ENCODE measurements at places on chromosomes 13 and 19.

DNA sequence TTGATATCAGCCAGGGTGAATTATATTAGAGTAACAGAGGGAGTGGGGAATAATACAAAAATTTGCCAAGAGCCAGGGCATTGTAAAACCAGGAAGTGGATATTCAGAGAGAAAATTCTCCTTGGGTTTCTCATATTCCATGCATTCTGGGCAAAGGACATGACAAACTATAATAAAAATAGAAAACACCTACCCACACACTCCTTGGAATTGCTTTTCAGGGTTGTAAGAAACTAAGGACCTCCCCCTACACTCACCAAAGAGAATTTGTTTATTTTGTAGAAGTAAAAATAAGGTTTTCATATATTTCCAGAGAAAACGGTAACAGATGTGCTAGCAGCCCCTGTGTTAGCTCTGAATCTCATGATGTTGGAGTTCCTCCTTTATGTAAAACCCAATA, 649.6 kb downstream of the SLITRK1 start:
- no peak overlapping the region for H3K27ac ChIP-seq
- no peak for DNase-seq
- H3K4me1 ChIP-seq, result no peaks in the 10 kb centered on the region
- H3K4me3 ChIP-seq, result no peak overlapping the region
- H3K36me3 ChIP-seq, result no peaks in the 10 kb centered on the region

DNA sequence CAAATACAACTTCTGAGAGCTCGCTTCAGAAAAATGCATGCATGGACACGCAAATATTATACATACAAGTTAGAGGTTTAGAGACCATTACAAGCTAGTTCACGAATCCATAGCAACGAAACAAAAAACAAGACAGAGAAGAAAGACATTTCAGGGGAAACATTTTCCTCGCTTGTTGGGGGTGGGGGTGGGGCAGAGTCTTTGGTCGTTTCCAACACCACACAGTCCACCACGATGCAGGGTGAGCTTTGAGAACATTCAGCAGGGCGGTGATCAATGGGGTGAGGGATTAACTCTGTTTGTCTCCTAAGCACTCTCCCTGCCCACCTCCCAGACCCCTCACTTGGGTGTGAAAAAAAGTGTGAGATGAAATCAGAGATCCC, 651 bp downstream of the OXGR1 start:
- peak overlapping the region; percentile 33 for H3K4me3 ChIP-seq
- H3K27ac ChIP-seq, result no peak overlapping the region
- peak; percentile 43 for DNase-seq
- H3K4me1 ChIP-seq, result no peaks in the 10 kb centered on the region
- peaks cover 10% of the 10 kb centered on the region for H3K27me3 ChIP-seq
- no peaks in the 10 kb centered on the region for H3K36me3 ChIP-seq

DNA sequence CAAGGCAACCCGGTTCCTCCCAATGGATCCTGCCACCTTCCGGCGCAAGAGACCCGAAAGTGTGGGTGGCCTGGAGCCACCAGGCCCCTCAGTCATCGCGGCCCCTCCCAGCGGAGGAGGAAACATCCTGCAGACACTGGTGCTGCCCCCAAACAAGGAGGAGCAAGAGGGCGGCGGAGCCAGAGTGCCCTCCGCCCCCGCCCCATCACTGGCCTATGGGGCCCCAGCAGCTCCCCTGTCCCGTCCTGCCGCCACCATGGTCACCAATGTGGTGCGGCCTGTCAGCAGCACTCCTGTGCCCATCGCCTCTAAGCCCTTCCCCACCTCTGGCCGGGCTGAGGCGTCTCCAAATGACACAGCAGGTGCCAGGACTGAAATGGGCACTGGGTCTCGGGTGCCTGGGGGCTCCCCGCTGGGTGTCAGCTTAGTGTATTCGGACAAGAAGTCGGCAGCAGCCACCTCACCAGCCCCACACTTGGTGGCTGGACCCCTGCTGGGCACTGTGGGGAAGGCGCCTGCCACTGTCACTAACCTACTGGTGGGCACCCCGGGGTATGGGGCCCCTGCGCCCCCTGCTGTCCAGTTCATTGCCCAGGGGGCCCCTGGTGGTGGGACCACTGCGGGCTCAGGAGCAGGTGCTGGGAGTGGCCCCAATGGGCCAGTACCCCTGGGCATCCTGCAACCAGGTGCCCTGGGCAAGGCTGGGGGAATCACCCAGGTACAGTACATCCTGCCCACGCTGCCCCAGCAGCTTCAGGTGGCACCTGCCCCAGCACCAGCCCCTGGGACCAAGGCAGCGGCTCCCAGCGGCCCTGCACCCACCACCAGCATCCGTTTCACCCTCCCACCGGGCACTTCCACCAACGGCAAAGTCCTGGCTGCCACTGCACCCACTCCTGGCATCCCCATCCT, 11.2 kb upstream of the PRR19 start:
- H3K4me1 ChIP-seq, result no peaks in the 10 kb centered on the region
- H3K27ac ChIP-seq, result no peak overlapping the region
- no peaks in the 10 kb centered on the region for H3K27me3 ChIP-seq
- H3K4me3 ChIP-seq, result no peak overlapping the region
- no peak for DNase-seq

- H3K4me3 ChIP-seq, result no peak overlapping the region
- no peak overlapping the region for H3K27ac ChIP-seq
- DNase-seq, result no peak
- no peaks in the 10 kb centered on the region for H3K36me3 ChIP-seq
- H3K4me1 ChIP-seq, result no peaks in the 10 kb centered on the region
- H3K27me3 ChIP-seq, result no peaks in the 10 kb centered on the region
These were observed 17.5 kb upstream of the PROZ start for GRCh38 chr13:113140677-113141600.

- no peak overlapping the region for H3K4me3 ChIP-seq
- no peaks in the 10 kb centered on the region for H3K27me3 ChIP-seq
- H3K36me3 ChIP-seq, result no peaks in the 10 kb centered on the region
- DNase-seq, result peak; percentile 88
These were observed 12.1 kb upstream of the ANGPTL8 start for GRCh38 chr19:11227195-11227886.

- DNase-seq, result no peak
- no peak overlapping the region for H3K27ac ChIP-seq
- H3K4me3 ChIP-seq, result no peak overlapping the region
These were observed 4.6 kb downstream of the MEDAG start for GRCh38 chr13:30910676-30911075.

- no peaks in the 10 kb centered on the region for H3K27me3 ChIP-seq
- no peak overlapping the region for H3K4me3 ChIP-seq
- peak; percentile 92 for DNase-seq
- H3K27ac ChIP-seq, result no peak overlapping the region
- H3K36me3 ChIP-seq, result no peaks in the 10 kb centered on the region
- H3K4me1 ChIP-seq, result no peaks in the 10 kb centered on the region
These were observed 1263.1 kb downstream of the PCDH9 start for GRCh38 chr13:65966991-65967451.

- DNase-seq, result no peak
- H3K4me1 ChIP-seq, result no peaks in the 10 kb centered on the region
- no peak overlapping the region for H3K27ac ChIP-seq
- H3K27me3 ChIP-seq, result no peaks in the 10 kb centered on the region
- H3K36me3 ChIP-seq, result no peaks in the 10 kb centered on the region
These were observed 482.0 kb downstream of the PCDH20 start for GRCh38 chr13:60933638-60934037.

- no peaks in the 10 kb centered on the region for H3K27me3 ChIP-seq
- H3K36me3 ChIP-seq, result no peaks in the 10 kb centered on the region
- DNase-seq, result no peak
- H3K4me1 ChIP-seq, result no peaks in the 10 kb centered on the region
- H3K27ac ChIP-seq, result no peak overlapping the region
- H3K4me3 ChIP-seq, result no peak overlapping the region
These were observed 35.1 kb downstream of the HPN start for GRCh38 chr19:35076657-35077056.

GRCh38 chr13:99896369-99897075, 75.0 kb downstream of the ZIC5 start:
- DNase-seq, result no peak
- H3K36me3 ChIP-seq, result no peaks in the 10 kb centered on the region
- H3K4me3 ChIP-seq, result no peak overlapping the region
- no peak overlapping the region for H3K27ac ChIP-seq
- no peaks in the 10 kb centered on the region for H3K4me1 ChIP-seq
- peaks cover 9% of the 10 kb centered on the region for H3K27me3 ChIP-seq

- no peak overlapping the region for H3K4me3 ChIP-seq
- no peaks in the 10 kb centered on the region for H3K27me3 ChIP-seq
- no peak overlapping the region for H3K27ac ChIP-seq
- H3K4me1 ChIP-seq, result no peaks in the 10 kb centered on the region
- DNase-seq, result no peak
- no peaks in the 10 kb centered on the region for H3K36me3 ChIP-seq
These were observed 5.9 kb upstream of the GPR32 start for GRCh38 chr19:50764409-50764808.
